ENCODE measurements at places on chromosomes 1 and 21. TPM values are rescaled to one million over a fixed set of nuclear protein-coding genes. Genes with fewer than 3 reads are reported as not detected.

The SLC45A1 gene
- total RNA-seq, result 0.24 TPM

The GNG4 gene
- not detected for total RNA-seq

The ACTL8 gene
- total RNA-seq, result not detected

The KIRREL1 gene
- 71.6 TPM for total RNA-seq
